ENCODE measurements at places on chromosomes 4 and X.

GRCh38 chr4:86855572-86855971 lies 6.4 kb upstream of the SLC10A6 start:
- DNase-seq: no peak

GRCh38 chr4:55681430-55681829 lies 45.3 kb upstream of the NMU start:
- DNase-seq: no peak

DNA sequence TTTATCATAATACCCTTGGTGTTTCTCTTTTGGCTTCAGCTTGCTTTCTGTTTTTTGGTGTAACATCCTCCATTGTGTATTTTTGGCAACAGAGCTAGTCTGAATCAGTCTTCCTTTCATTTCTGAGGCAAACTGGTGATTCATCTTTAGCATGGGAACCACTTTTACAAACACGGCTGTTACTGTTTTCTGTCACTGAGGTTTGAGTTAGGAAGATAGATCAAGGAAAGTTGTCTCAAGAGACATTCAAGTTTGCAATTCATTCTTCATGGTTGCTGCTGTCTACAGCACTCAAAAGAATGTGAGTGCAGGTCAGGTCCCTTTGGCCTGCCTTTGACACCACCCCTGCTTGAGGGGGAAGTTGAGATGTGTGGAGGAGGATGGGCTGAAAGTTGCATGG lies 36.3 kb downstream of the IL21 start:
- no peak for DNase-seq

DNA sequence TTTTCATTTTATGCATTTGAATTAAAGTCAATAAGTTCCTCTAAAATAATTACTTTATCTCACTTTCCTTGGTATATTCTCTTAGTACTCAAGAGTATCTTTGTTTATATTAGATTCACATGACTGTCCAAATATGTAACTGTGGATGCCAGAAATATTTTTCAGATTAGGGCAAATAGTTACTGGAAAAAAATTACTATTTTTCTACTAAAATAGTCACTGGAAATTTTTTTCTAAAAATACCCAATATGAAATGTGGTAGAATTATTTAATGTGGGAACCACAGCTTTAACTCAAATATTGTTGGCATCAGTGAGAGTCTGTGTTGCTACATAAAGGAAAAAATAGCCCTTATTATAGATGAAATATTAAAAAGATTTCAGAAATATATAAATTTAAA lies 70.4 kb upstream of the NMU start:
- no peak for DNase-seq

GRCh38 chr4:118327554-118328241 lies 25.1 kb downstream of the PRSS12 start:
- no peak for DNase-seq

- DNase-seq: no peak
Observed at GRCh38 chr4:86338989-86339388, 20.9 kb downstream of the MAPK10 start.
